Caco-2 (cell line): ENCODE measurements at places on chromosomes 5 and 9.

- DNase-seq: no peak
These were observed 803.4 kb upstream of the CDH6 start for GRCh38 chr5:30390095-30390494.

DNA sequence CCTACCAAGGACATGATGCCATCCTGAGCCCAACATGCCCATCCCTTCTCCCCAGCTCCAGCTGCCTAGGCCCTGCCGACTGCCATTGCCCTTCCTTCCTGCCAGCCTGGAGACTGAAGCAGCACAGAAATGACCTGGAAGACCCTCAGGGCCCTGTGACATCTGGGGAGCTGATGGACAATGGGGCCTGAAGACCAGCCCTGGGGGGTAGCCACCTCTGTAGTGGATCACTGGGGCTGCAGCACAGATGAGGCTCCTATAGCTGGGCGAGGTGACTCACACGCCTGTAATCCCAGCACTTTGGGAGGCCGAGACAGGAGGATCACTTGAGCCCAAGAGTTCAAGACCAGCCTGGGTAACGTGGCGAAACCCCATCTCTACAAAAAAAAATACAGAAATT, 86.6 kb downstream of the VAV2 start:
- DNase-seq: no peak

DNA sequence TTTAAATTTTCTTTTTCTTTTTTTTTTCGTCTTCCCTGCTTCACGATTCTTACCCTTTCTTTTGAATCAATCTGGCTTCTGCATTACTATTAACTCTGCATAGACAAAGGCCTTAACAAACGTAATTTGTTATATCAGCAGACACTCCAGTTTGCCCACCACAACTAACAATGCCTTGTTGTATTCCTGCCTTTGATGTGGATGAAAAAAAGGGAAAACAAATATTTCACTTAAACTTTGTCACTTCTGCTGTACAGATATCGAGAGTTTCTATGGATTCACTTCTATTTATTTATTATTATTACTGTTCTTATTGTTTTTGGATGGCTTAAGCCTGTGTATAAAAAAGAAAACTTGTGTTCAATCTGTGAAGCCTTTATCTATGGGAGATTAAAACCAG, 352.2 kb downstream of the NTRK2 start:
- no peak for DNase-seq

DNA sequence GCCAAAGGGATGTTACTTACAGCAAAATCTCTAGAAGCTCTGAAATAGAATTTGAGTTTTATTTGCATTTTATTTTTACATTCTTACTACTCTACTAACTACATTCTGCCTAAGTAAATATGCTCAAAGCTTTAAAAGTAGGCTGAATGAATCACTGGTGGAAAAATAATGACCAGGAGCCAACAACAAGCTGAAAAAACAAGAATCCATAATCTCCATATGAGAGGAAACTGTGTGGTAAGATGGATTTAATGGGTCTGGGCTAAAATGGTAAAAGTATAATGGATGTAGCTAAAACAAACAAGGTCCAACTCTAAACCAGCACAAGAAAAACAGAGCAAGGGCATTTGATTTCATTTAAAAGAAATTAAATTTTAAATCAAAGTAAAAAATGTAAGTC, 525.8 kb upstream of the FTMT start:
- no peak for DNase-seq

DNA sequence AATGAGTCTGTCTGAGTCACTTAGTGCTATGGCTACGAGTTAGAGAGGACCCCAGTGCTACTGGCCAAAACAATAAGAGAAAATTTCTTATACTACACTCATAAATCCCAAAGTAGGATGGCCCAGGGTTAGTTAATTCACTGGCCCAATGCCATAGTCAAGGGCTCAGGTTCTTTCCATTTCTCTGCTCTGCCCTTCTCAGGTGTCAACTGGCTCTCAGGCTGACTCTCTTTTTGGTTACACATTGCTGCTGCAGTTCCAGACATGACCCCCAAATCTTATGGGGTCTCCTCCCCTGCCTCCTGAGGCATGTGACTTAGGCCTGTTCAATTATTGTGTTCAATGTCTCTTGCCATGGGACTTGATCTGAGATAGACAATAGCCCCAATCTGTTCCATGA, 70.4 kb downstream of the ARHGEF37 start:
- DNase-seq: no peak

DNA sequence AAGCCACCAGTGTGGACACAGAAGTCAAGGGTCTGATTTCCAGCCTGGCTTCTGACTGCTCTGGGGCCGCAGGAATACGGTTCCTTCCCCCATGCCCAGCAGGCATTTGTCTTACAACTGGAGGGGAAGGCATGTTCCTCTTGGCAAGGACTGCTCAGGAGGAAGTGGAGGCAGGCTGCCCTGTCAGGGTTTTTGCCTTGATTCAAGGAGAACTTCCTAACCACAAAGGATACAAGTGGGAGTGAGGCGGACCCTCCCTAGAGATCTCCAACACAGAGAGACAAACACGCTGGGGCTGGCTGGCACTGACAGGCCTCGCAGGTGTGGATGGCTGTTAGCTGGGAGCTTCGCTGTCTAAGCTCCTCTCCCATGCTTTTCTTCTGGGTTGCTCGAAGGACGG, 19.1 kb downstream of the TGFBI start:
- DNase-seq: no peak
